ENCODE measurements at places on chromosomes 2 and 18.

GRCh38 chr18:70158992-70159717 lies 46.3 kb downstream of the RTTN start:
- no peak for DNase-seq

DNA sequence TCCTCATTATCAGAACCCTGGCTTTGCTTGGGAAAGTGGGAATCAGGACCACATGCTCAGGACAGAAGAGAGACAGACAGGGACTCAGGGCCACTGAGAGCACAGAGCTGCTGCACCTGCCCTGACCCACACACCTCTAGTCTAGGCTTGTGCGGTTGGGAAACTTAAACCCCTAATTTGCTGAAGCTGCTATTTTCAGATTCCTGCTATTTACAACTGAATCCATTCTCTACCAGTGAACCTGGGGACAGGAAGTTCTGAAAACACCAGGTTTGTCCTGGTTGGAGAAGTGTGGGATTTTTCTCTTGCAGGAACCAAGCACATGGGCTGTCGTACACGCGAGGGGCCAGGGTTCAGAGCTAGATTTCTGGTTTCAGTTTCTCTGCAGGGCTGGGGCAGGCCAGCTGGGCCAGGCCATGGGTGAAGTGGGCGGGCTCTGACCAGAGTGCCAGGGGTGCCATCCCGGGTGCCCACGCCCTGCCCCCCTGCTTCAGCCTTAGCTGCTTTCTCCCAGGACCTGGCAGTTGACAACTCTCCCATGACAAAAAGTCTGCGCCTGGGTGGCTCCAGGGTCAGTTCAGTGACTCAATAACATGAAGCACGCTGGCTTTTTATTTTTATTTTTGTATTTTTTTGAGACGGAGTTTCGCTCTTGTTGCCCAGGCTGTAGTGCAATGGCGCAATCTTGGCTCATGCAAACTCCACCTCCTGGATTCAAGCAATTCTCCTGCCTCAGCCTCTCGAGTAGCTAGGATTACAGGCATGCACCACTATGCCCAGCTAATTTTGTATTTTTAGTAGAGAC lies 51.3 kb upstream of the SLC1A4 start:
- no peak for DNase-seq

GRCh38 chr18:11981543-11982366 lies 448 bp downstream of the IMPA2 start:
- DNase-seq = no peak

DNA sequence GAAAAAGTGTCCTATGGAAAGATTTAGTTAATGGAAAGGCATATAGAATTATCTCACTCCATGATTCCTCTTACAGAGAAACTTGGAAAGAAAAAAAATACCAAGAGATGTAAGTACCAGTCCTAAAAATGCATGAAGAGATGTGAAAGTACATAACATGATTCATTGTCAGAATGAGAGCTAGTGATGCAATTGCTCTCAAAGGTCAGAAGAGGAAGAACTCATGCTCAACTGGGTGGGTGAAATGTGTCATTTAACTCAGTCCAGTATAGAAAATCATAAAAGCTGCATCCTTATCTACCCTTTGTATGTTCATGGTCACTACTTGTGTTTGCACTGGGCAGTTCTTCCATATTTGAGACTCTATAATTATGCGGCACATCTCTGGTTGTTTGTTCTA lies 300.0 kb upstream of the PIK3C3 start:
- DNase-seq = no peak

DNA sequence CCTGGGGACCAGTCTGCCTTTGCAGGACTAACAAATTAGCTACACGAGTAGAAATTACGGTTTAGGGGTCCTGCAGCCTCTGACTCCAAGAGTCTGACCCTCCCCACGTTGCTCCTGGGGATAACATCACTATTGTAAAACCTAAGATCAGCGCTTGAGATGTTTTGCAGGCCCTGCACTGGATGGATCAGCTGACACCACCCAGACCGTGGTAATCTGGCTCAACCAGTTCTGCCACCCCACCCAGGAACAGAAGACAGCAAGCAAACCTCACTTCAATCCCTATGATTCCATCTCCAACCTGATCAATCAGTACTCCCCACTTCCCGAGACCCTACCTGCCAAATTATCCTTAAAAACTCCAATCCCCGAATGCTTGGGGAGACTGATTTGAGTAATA lies 31.7 kb downstream of the NGEF start:
- no peak for DNase-seq

Measured in brain pericyte (primary cell).